NCI-H748 treated with DMSO at 0.1 percent for 48 hours (cell line): ENCODE measurements at places on chromosomes 2 and 18.

GRCh38 chr2:225691711-225692110, 292.2 kb downstream of the NYAP2 start:
- DNase-seq: no peak

DNA sequence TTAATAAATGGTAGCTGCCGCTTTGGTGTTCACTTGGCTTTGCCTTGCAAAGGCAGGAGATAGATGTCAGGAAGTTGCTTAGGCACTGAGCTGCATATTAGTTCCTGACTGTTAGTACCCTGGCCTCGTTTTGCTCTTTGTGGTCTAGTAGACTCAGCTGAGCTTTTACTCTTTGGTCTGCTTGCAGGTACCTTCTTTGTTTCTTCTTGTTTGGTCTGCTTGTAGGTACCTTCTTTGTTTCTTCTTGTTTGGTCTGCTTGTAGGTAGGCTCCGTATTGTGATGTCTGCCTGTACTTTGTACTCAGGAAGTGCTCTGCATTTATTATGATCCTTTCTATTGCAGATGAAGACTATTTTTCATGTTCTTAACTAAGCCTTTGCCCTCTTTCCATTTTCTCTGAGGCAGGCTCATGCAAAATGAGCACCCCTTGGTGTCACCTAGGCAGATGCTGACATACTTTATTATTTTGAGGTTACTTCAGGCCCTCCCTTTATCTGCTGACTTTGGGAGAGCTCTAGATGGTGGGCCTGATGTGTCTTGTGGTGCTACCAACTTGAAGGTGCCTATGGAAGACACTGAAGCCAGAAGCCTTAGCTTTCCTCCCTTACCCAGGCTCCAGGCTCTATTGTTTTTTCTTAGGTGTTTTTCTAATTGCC, 6.0 kb downstream of the RPIA start:
- DNase-seq: no peak

- DNase-seq: no peak
Measured at GRCh38 chr2:75030218-75031009, 72.0 kb downstream of the POLE4 start.

DNA sequence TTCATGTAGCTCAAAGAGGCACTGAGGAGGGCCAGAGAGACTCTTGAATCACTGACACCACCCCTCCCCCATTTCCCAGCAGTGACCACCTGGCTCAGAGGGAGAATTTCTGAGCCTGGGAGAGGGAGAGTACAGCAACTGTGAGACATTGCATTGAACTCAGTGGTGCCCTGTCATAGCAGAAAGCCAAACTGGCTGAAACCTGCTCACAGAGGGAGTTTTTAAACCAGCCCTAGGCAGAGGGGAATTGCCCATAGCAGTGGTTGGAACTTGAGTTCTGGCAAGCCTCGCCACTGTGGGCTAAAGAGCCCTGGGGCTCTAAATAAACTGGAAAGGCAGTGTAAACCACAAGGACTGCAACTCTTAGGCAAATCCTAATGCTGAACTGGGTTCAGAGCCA, 243.1 kb downstream of the ADCYAP1 start:
- DNase-seq: no peak

DNA sequence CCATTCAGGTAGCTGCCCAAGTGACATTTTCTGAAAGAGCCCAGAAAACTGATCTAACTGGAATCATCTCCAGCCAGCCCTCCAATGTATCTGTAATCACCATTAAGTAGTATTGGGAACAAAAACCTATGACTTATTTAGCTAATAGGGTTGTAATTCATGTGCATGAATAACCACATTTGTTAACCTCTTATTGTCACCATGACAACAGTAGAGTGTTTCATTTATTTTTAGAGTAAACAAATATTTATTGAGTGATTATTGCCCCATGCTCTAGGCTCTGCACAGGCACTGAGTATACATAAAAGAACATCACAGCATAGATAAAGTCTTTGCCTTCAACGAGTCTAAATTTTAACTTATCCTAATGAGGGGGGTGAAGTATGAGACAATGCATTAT, 265.4 kb upstream of the UBE2E3 start:
- peak; percentile 98 for DNase-seq

- DNase-seq: no peak
Measured at GRCh38 chr2:10977621-10978020, 65.9 kb downstream of the KCNF1 start.

DNA sequence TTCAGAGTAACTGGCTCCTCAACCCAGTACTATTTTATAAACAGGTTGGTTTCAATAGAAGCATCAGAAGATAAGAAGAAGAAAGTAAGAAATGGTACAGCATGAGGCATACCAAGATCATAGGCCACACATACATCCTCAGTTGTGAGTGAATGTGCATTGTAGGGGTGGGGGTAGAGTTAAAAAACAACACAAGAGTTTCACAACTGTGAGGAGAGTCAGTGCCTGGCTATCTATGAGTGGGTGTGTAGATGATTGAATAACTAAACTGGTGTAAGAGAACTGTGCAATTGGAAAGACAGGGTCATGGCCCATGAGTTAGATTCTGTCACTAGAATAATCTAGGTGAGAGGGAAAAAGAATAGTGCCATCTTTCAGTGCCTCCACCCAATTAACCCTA, 748.2 kb upstream of the ACVR2A start:
- no peak for DNase-seq

GRCh38 chr18:74229005-74229404, 62.8 kb downstream of the CYB5A start:
- DNase-seq: no peak

DNA sequence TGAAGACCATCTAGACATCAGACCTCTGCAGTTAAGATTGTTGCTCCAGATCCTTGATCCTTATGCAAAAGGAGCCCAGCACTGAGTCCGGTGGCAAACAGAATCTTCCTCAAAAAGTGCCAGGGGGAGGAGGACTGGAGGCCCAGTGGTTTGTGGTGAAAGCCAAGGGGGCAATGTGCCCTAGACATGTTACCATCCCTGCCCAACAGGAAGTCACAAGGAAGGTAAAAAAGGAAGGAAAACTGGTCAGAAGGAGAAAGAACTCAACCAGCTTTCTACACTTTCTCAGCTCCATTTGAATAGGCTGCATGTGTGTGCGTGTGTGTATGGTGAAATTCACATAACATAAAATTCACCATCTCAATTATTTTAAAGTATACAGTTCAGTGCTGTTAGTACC, 25.0 kb upstream of the KDM3A start:
- no peak for DNase-seq

- DNase-seq: no peak
Measured at GRCh38 chr2:176680916-176681516, 411.8 kb downstream of the MTX2 start.

- no peak for DNase-seq
Measured at GRCh38 chr2:161042990-161043625, 117.1 kb upstream of the TANK start.
